ENCODE measurements at places on chromosomes 7 and 10.

GRCh38 chr10:32419615-32420014 lies 26.3 kb upstream of the CCDC7 start:
- DNase-seq: no peak

- DNase-seq: no peak
These were observed 32.8 kb downstream of the CCNY start for GRCh38 chr10:35369049-35369611.

DNA sequence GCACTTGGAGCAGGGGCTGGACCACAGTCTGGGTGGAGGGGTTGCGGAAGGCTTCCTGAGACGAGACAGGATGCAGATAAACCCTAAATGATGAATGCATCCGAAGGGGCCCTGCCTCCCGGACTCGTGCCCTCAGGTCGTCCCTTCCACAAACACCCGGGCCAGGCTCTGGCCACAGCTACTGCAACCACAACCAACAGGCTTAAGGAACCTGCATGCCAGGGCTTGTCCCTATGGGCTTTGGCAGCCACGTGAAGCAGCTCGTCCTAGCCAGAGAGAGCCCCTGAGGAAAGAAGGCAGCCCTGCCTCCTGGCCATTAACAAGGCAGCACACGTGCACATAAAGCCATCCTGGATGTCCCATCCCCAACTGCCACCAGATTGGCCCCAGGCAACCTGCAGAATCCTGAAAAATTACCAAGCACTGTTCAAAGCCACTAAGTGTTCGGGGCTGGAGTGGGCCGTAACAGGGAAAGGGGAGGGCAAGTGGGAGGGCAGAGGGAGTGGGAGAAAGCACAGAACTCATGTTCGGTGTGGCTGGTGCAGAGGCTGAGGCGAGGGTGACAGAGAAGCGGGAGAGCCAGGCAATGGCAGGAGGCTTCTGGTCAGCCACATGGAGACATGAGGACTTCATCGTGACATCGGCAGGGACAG lies 62.7 kb downstream of the MAD1L1 start:
- peak; percentile 47 for DNase-seq

- peak; percentile 95 for DNase-seq
These were observed 39.8 kb downstream of the MAD1L1 start for GRCh38 chr7:2192831-2193534.

GRCh38 chr10:106859892-106860652 lies 304.4 kb downstream of the SORCS1 start:
- DNase-seq: no peak

DNA sequence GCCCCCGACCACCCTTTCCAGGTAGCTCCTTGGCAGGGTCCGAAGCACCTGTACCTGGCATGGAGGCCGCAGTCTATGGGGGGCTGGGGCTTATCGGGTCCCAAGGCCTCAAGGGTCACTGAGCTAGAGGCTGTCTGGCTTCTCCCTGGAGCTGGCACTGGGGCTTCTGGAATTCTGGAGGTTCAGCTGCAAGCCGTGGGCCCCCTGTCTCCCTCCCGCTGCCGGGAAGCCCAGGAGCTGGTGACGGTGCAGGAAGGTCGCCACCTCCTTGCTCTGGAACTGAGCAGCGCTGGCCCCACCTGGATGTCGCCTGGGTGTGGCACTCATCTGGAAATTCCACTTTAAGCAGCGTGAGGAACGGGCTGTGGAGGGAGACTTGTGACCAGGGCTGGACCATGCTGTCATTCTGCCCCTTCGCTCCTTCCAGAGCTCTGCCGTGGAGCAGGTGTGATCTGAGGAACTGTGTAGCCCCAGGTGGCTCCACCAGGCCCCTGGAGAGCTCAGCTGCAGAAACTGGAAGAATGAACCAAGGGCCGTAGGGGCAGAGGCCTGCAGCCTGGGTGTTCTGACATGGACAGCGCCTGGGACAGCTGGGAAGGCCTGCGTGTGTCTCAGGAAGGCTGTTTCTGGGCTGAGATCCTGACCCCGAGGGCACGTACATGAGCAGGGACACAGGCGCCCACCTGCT lies 129.7 kb upstream of the PPP2R2D start:
- no peak for DNase-seq
